ENCODE measurements at places on chromosomes 7 and 10.

- DNase-seq = no peak
These were observed 42.6 kb downstream of the TMEM270 start for GRCh38 chr7:73903321-73904218.

DNA sequence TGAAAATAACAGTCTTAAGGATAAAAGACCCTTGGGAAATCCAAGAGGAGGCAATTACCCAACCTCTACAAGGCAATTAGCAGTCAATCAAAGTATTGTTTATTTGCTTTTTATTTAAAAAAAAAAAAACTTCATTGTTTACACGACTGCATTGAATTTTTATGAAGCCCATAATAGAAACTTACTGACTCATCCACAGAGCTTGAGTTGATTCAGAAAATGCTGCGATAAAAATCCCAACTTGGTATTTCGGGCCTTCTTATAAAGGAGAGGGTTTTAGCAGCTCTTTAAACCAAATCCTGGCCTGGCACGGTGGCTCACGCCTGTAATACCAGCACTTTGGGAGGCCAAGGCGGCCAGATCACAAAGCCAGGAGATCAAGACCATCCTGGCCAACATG lies 69.2 kb upstream of the PALS2 start:
- DNase-seq = no peak

GRCh38 chr7:40716052-40716451 lies 581.2 kb downstream of the SUGCT start:
- no peak for DNase-seq

DNA sequence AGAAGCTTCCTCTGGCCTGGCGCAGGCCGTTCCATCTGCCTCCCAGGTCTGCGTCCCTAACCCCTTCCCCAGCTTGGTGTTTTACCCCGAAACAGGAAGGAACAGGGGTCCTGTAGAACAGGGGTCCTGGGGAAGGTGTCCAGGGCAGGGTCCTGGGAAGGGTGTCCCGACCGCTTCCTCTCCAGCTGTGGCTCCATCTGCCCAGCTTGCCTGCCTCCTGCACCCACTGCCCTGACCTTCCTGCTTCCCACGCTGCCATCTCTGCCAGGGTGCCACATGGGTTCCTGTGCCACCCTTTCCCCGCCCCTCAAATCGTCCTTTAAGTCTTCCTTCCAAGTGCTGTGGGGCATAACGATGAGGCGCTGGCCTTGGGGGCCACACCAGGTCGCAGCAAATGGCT lies 32.4 kb downstream of the WDR86 start:
- no peak for DNase-seq

- no peak for DNase-seq
These were observed 99.1 kb downstream of the ANK3 start for GRCh38 chr10:60290558-60290957.

DNA sequence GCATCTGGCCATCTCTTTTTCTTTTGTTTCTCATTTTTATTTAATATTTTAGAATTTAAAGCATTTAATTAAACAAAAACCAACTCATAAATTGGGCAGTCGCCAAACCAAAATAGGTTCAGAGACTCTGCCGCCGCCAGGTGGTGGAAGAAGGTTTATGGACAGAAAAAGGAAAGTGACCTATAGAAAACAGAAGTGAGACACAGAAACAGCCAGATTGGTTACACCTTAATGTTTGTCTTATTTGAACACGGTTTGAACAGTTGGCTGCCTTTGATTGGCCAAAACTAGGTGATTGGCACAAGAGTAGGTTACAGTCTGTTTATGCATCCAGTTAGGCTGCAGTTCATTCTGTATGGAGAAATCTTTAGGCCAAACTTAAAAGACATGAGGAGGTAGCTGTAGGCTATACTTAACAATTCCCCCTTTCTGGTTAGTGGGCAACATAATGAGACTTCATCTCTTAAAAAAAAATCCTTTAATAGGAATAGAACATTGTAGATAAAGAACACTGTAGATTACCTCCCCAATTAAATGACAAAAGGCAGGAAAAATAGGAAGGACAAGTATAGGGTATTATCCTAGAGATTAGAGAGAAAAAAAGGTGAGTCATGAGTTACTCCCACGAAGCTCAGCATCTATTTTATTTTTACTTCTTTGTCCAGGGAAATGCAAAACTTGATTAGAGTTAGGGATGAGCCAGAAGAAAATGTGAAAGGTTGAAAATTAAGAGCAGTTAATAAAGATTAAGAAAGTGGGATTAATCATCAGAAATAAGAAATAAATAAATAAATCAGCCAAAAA lies 23.9 kb upstream of the CYCS start:
- no peak for DNase-seq

GRCh38 chr7:80623503-80624252 lies 14.8 kb upstream of the CD36 start:
- DNase-seq = no peak

DNA sequence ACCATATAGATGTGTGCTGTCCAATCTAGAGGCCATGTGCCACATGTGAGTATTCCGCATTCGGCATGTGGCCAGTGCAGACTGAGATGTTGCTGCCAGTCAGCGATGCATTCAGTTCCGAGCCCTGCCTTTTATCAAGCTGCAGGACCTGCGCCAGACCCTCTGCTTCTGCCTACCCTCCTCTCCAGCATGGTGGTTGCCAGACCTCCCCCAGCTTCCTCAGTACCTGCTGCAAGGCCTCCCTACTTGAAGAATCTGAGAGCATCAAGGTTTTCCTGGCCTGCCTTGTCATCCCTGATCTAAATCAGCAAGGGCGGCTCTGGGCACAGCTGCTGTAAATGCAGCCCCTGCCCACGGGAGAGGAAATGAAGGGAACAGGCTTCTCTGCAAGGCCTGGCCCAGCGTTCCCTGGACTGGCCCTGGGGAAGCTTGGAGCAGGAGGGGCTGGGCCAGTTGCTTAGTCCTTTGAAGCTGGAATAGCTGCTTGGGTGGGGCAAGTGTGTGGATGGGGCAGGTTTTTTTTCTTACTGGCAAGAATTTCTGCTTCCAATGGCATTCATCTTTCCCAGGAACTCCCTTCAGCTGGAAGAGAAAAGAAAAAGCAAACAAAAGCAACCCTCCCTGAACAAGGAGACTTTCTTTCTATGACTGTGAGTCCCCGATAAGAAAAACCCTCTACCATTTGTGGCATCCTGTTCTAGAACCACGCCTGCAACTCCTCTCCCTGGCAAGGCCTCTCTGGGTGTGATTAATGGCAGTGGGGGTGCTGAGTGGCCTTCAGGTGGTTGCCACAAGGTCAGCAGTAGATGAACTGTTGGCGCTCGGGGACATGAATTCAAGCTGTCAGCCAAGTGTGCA lies 93.0 kb downstream of the NHLRC2 start:
- DNase-seq = no peak

- DNase-seq = no peak
These were observed 4.3 kb downstream of the SLC29A3 start for GRCh38 chr10:71323407-71323806.

GRCh38 chr10:17742918-17743317 lies 9.1 kb upstream of the TMEM236 start:
- peak; percentile 78 for DNase-seq

DNA sequence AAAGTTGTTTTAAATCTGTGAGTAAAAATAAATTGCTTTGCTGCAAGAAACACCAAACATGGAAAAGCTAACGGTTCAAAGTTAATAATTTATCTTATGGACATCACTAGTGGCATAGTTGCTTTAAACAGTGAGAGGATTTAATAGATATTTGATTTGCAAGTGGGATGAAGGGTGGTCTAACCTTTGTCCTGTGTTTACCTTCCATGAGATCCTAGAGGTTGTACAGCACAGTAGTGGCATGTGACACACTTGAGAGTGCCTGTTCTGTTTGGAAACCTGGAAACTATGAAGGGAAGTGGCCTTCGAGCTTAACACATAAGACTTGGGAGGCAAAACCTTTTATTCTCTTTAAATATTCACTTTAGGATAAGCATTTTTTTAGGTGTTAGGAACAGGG lies 16.0 kb downstream of the EGFR start:
- no peak for DNase-seq

DNA sequence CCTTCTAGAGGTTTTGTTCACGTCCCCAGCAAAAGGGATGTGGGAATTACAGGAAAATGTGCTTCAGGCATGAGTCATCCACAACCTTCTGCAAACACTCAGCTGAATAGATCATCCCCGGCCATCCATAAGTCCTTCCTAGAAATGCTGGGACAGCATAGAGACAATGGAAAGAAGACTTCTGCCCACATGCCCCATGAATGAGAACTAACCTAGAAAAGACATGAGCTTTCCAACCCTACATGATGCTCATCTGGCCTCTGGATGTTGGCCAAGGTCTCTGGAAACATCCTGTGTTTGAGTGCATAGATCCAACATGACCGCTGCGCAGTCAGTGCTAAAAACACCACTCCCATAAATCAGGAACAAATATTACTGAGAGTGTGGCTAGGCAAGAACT lies 277.5 kb downstream of the PLXNA4 start:
- no peak for DNase-seq

DNA sequence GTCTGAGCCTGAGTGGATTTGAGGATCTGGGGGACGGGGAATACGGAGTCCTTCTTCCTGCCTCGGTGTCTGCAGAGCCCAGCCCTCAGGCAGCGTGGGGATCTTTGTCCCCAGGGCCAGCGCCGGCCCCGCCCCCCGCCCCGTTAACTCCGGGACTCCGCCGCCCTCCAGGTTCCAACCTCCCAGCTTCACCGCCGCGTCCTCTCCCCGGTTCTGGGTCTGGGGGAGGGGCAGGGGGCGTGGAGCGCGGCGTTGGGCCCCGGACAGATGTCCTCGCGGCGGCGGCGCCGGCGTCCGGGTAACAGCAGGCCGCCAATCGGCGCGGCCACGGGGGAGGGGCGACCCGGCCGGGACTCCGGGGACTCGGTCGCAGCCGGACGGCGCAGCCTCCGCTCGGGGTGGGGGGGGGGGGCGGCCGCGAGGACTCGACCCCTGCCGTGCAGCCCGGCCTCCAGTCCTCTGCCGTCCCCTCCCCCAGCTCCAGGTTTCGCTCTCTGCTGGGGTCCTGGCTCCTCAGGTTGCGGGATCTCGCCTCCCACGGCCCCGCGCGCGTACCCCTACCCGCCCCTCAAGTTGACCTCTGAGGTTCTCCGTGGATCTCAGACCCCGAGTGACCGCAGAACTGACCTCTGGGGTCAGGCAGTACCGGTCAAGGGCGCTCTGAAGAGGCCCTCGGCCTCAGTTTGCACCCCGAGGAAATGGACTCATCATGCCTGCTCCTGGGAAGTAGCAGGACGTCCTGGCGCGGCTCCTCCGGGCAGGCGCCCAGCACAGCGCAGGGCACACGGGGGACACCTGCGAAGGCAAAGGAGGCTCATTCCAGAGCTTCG lies 2.3 kb upstream of the ELFN1 start:
- no peak for DNase-seq

GRCh38 chr7:7908622-7909145 lies 59.9 kb upstream of the GLCCI1 start:
- no peak for DNase-seq

GRCh38 chr7:123864436-123864835 lies 19.5 kb downstream of the HYAL4 start:
- DNase-seq = no peak

- DNase-seq = no peak
These were observed 70.1 kb downstream of the MCU start for GRCh38 chr10:72762042-72762441.

- DNase-seq = no peak
These were observed 12.7 kb upstream of the AGR2 start for GRCh38 chr7:16817536-16817935.

GRCh38 chr10:22346096-22346661 lies 883 bp downstream of the SPAG6 start:
- DNase-seq = no peak

DNA sequence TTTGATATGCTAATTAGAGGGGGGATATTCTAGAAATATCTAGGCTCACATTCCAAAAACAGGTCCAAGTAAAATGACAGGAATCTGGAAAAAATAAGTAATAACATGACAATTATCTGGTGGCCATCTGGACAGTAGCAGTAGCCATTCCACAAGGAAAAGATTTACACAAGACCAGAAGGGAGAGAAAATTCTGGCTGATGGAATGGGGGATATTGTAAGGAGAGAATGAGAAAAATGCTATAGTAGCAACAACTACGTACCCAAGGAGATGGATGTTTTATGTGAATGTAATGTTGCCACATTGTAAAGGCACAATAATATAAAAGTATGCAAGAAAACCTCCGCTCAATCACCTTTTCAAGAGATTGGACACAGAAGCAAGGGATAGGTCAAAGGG lies 5.4 kb downstream of the MYOF start:
- DNase-seq = no peak

DNA sequence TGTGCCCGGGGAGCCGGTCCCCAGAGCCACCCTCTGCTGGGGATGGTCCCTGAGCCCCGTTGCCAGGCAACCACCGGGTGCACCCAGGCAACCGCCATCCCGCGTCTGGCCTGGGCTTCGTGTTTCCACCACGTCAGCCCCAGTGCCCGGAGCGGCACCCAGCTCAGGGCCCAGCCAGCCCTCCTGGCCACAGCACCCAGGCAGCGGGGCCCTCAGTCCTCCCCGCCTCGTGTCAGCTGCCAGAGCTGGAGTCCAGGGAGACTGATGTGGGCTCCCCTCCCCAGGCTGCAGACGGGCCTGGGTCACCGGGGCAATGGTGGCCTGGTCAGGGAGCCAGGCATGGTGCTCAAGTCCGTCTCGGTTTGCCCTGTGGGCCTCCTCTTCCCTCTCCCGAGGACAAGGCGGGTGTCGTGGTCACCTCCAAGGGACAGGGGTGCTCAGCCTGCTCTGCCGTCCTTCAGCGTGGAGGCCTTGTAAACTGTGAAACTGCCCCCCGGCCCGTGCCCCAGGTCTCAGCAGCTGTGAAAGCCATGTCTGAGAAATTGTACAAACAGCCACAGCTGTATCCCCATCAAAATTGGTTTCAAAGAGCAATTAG lies 72.5 kb downstream of the MICALL2 start:
- no peak for DNase-seq

GRCh38 chr7:126685018-126685573 lies 567.6 kb downstream of the GRM8 start:
- DNase-seq = no peak
